ENCODE measurements at places on chromosomes 2 and 18.

GRCh38 chr2:73004466-73004865 is 67.0 kb downstream of the SFXN5 start:
- no peak for DNase-seq

- DNase-seq = no peak
Observed at GRCh38 chr2:183375821-183376220, 251.6 kb downstream of the NUP35 start.

GRCh38 chr2:85775406-85776381 is 21.9 kb downstream of the ATOH8 start:
- DNase-seq = no peak

DNA sequence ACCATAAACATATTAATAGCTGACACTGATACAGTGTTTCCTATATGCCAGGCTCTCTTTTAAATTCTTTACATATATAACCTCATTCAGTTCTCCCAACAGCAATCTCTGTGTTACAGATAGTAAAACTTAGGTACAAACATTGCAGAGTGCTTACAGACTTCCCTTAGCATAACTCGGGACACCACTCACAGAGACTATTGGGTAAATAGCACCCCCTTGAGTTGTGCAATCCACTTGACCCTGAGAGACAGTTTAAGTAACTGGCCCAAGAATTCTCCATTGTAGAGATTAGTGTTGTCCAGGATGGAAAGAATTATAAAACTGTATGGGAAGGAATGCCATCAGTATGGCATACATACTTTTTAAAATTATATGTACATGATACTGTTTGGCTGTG is 110.1 kb downstream of the POLE4 start:
- no peak for DNase-seq

DNA sequence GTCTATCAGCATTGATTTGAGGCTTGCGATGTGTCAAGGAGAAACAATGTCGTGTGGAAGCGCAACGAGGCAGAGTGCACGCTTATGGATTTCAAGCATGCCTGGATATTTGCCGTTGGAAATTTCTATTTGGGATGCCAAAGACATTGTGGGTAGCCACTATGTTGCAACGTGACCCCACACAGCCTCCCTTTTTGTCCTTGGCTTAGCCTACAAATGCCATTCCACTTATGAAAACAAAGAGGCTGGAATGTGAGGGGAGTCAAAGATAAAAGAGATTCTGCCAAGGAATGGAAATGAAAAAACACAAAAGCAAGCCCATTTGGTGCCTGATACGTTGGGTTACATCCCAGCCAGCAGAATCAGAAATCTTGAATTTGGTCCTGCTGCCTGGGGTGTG is 721.2 kb downstream of the GALR1 start:
- DNase-seq = no peak

DNA sequence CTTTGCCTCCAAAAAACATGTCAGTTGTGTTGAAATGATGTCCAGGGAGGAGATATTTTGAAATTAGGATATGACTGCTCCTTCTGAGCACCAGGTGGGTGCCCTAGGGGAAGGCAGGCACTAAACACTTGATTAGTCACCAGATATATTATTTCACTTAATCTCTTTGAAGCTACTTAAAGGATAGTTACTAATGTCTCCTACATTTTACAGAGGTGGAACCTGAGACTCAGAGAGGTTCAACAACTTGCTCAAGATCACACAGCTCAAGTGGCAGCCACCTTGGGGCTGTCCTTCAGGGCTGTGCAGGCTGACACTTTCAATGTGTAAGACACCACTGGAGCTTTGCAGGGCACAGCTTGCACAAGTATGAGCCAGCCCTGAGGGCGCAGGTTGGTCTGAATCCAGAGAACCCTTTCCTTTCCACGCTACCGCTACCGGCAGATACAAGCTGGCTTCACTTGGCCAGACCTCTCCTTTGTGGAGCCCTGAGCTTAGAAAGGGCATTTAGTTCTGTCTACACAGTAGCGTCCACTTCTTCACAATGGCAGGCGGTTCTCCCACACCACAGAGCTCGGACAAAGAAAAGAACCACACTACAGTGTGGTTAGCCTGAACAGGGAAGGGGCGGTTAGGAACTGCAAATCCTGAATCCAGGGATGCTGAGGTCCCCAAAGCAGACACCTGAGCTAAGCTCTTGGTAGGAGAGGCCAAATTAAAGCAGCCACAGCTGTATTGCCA is 16.4 kb downstream of the ALPK2 start:
- no peak for DNase-seq

- peak; percentile 55 for DNase-seq
Observed at GRCh38 chr18:13216092-13216582, 2.4 kb upstream of the LDLRAD4 start.

- no peak for DNase-seq
Observed at GRCh38 chr2:49067971-49068370, 86.3 kb downstream of the FSHR start.

- DNase-seq = no peak
Observed at GRCh38 chr2:177597759-177598158, 205.2 kb downstream of the AGPS start.

DNA sequence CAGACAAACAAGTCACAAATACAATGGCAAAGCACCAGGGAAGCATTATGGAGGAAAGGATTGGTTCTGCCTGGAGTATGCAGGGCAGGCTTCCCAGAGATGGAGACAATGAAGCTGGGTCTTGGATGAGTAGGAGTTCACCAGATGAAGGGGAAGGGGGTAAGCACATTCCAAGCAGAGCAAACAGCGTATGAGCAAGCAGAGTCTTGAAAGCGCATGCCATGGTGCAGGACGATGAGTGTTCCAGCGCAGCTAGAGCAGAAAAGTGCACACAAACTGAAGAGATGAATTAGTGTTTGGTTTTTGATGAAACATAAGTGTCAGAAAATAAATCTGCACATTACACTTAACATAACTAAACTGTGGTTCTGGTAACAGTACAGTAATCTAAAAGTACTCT is 21.6 kb downstream of the MBD2 start:
- no peak for DNase-seq

DNA sequence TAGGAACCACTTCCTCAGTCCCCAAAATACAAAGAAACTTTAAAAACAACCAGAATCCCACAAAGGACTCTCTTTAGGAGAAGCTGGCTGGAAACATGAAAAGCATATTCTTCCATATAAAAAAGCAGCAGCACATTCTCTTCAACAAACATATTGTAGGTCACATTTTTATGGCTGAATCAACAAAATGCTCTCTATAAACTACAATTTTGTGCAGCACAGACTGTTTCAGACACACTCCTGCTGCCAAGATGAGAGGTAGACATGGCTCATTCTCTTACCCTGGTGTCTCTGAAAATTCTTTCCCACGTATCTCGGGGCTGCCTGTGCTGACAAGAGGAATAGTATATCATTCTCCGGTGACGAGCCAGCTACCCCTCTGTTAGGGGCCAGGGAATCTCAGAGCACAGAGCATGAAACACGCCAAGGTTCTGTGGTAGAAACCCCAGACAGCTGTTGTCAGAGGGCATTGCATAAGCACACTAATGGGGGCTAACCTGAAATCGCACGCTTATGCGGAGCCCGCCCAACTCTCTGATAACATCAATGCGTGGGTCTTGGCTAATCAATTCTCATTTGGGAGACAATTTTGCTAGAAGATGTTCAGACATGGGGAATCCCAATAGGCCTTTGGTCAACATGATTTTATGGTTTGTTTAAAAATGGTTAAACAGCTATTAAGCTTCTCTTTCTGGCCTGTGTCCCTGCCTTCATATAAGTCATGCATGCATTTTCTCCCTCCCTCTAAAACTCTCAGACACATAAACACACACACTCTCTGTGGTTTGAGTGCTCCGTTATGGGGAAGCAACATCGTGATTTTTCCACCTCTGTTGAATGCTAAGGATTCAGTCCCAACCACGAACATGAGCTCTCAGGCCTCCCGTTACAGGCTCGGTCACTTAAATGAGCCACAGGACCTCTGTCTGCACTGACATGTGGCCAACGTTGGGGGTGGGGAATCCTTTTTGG is 177.5 kb downstream of the INO80D start:
- no peak for DNase-seq

DNA sequence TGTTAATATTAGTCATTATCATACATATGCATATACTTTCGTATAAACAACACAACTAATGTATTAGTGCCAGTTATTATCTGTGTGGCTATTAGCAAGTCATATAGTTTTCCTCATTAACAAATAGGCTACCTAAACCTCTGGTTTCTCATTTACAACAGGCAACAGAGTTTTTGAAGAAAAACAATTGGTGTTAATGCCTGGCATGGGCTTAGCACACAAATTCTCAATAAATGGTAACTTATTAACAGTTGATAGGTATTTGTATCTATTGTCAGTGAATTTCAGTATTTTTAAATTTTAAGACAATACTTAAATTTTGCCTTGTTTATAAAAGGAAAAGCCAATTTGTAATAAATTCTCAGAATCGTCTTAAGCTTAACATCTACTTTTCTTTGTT is 182.5 kb downstream of the PMAIP1 start:
- DNase-seq = no peak

GRCh38 chr2:121375621-121376159 is 90.7 kb upstream of the TFCP2L1 start:
- DNase-seq = no peak

DNA sequence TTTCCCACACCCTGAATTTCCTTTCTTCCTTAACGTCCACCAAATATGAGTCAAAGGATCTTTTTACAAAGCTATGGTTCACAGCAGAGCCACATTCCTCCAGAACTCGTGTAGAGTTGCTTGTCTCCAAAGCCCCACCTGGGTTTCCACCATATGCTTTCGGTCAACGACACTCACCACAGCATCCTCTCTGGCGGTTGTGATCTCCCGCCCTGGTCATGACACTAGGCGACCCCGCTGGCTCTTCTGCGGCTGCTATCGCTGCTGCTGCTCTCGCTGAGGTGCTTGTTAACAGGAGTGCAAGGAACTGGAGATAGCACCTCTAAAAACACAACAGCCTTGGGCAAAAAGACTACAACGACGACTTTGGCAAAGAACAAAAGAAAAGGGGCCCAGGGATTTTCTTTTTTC is 340 bp downstream of the SLC40A1 start:
- no peak for DNase-seq

DNA sequence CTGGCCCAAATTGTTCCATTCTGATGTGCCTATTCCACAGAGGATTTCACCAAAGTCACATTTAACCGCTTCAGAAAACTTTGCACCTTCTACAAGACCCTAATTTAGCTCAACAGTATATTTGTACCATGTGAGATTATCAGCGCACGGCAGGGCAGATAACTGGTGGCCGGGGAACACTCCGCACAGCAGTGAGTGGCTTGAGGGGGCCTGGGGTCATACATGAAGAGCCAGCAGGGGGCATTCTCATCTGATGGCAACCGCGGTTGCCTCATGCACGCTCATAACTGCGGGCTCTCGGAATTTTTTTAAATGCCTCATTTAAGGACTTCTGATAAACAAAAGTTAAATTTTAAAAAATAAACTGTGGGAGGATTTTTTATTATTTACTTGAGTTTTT is 84.1 kb downstream of the BIN1 start:
- DNase-seq = no peak

DNA sequence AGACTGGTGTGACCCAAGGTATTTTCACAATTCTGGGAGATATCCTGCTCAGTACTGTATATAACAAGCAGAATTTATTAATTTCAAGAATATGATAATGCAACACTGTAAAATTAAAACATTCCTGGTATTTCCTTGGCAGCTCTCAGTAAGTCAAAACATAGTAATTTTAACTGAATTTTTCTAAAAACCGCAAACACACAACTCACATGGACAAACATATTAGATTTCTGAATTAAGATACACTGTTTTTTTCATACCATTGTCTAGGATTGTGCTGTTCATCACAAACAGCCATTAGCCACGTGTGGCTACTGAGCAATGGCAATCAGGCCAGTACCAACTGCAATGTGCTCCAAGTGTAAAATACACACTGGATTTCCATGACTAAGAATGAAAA is 29.6 kb downstream of the LPIN2 start:
- DNase-seq = no peak

- DNase-seq = no peak
Observed at GRCh38 chr18:63836456-63836855, 51.0 kb upstream of the SERPINB2 start.

- DNase-seq = no peak
Observed at GRCh38 chr2:173775440-173775839, 189.7 kb downstream of the SP3 start.
